ENCODE measurements at places on chromosomes 12 and 14.

DNA sequence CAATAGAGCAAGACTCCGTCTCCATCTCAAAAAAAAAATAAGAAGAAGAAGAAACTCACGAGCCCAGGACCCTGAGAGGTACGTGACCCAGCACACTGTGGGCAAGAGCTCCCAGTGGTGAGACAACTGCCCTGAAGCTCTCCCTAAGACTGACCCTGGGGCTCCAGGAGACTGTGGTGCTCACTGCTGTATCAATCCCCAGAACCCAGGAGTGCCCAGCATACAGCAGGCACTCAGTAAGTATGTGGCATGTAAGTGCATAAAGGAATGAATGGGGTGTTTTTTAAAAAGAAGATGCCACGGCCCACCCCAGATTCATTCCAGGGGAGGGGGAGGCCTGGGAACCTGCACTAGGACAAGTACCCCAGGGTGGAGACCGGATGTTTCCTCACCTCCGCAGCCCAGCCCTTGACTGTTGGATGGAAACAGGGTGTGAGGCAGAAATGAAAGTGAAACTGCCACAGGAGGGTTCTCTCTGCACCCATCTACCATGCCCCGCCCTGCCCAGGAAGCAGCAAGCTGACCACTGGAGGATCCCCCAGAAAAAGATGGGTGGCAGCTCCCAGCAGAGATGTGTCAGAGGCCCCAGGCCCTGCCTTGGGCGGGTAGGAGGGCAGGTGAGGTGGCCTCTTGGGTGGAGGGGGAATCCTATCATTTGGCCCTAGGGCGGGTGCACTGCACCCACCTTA, 12.2 kb downstream of the ITPK1 start:
- peak; percentile 26 for DNase-seq

DNA sequence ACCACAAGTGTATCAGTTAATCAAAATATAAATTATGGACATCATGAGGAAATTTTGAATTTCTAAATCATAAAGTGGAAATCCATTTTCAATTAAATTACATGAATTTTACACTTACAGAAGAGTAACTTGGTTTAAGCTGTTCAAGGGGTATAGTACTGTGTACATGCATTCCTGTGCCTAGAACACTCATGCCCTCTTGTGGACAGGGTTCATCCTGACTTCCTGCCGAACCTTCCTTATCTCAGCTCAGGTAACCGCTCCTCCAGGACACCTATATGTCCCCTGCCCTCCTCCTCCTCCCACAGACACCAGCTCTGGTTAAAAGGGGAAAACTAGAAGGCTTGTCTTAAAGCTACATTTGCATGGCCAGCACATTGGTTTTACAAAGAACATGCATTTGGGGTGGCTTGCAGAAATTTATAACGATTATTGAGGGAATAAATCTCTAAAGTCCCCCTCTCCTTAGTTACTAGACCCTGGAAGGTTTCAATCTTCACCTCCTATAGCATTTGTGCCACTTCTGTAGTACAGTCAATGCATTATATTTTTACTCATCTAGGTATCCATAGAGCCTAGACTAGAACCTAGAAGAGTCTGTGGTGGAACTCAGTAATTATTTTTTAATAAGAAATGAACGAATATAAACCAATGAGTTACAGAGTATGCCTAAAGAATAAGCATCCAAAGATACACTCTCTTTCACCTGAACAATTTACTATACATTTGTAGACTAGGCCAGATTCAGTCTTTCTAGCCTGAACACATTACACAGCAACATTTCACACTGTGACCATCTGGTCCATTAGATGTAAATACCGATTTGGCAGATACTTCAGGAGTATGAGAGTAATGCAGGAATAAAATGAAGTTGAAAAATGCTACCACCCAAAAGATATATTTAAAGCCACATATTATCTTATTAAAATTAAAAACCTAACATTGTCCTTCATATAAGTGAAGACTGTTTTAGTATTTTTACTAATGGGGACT, 345.6 kb downstream of the PAWR start:
- peak; percentile 41 for DNase-seq

DNA sequence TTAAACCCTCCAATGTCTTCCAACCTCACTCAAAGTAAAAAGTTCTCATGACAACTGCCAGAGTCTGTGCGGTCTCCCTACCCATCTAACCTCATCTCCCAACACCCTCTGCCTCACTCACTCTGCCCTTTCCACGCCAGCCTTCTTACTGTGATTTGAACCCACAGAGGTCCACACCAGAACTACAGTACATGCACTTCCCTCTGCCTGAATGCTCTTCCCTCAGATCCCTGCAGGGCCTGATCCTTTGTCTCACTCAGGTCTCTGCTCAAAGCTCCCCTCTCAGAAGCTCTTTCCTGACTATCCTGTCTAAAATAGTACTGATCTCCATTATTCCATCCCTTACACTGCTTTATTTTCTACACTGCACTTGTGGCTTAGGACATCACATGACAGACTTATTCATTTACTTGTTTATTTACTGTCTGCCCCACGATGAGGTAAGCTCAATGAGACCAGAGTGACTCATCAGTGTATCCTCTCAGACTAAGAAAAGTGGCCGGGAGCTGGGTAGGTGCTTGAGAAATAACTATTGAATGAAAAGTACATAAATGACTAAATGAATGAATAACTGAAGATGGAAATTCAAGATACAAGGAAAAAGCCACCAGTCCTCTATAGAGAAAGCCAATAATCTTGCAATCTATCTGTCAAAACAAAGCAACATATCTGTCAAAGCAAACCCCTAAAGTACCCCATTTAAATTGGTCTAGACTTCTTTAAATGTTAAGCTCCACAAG, 17.1 kb downstream of the POMT2 start:
- peak; percentile 99 for DNase-seq

- no peak for DNase-seq
Measured at GRCh38 chr14:53547593-53547992, 394.5 kb upstream of the DDHD1 start.

DNA sequence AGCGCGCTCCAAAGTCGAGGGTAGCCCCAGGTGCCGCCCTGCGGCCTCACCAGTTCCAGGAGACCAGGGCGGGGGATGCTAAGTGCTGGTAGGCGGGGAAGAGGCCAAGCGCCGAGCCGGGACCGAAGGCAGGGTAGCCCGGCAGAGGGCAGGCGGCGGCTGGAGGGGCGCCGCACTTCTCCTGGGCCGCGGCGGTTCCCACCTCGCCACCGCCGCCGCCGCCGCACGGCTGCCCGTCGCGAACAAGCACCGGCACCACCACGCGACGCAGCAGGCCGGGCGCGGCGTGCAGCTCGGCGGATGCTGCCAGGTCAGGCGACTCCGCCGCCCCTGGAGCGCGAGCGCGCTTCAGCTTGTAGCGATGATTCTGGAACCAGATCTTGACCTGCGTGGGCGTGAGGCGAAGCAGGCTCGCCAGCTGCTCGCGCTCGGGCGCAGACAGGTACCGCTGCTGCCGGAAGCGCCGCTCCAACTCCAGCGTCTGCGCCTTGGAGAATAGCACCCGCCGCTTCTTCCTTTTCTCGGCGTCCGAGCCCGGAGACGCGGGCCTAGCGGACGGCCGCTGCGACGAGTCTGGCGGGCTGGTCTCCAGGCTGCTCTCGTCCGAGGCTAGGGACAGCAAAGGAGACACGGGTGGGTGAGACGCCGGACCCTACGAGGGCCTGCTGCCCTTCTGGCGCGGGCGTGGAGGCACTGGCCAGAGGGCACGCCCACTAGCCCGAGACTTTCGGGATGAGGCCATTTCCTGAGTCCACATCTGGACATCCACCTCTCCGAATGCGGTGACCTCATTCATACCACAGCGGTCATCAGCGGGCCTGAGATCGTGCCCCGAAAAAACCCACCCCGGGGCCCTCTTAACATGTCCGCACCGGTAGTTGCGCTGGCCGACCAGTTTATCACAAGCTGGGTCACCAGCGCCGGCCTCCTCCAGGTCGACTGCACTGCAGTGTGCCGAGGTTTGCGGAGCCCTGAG, 1.3 kb downstream of the NKX2-8 start:
- DNase-seq, result peak; percentile 25

- no peak for DNase-seq
Measured at GRCh38 chr12:121538699-121539061, 42.1 kb downstream of the KDM2B start.

DNA sequence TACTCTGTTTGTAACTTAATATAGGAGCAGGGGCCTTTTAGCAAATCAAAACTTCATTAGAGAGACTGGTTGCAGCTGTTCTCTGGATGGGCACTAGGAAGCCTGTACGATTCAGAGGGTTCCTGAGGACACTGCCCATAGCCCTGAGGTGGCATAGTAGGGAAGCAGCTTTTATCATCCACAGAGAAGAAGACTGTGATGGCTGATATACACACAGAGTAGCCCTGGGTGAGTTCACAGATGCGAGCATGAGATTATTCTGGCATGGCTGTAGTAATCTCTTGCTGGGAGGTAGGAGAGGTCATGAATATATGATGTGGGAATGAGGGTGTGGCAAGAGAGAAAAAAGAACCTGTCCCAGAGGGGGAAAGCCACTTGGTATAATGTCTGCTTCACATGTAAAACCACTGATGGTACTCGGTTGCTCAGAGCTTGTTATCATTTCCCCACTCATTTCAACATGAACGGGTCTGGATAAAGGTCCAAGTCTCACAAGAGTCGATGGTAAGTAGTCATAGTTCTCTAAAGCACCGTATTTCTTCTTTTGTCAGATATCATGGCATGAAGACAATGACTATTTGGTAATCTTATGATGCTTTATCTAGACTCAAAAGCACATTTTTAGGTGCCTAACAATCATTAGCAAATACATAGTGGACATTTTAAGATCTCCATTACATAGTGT, 52.0 kb downstream of the PEBP1 start:
- DNase-seq, result peak; percentile 12
